ENCODE measurements at places on chromosomes 5 and 9.
A peak's percentile ranks its signal among the peaks of the same experiment; 100 is the strongest.

DNA sequence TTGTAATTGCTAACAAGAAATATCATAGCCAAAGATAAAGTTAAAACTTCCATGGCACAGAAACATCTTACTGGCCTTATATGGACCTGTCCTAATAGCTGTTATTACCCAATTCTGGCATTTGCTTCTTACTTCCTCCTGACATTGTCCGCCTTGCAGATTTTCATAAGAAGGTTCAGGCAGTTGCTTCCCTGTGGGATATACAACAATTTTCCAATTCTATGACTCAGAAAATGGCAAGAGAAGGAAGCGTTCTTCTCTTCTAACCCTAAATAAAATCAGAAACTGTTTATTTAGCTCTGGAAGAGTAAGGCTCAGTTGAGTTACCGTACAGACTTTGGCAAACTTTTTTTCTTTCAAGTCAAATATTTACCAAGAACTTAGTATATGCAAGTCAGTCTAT is 1.7 kb downstream of the PRKAA1 start:
- DNase-seq: no peak

DNA sequence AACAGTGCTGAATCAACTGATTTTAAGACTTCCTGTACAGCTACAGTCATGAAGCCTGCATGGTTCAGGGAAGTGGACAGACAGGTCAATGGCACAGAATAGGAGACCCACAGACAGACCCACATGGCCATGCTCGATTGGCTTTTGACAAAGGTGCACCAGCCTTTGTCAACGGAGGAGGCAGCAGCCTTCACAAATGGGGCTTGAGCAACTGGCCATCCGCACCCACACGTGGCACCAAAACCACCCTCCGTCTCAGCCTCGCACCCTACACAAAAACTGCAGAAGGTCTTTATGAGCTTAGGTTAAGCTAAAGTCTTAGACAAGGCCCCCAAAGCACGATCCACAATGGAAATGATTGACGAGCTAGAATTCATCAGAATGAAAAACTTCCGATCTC is 59.5 kb upstream of the UBAC1 start:
- DNase-seq: no peak

DNA sequence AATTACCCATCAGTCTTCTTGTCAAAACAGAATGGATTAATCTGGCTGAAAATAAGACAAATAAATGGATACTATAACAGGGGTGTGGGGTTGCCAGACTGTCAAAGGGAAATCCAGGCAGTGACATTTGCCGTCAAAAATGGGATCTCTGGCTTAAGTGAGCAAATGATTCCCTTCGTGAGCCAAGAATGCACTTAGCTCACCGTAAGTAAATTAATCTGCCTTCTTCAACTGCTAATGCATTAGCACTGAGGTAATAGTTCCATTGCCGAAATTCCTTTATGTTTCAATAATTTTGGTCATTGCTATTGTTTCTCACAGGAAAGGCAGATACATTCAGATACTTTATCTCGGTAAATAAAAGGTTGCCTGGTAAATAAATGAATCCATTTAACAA is 377.8 kb downstream of the KIAA0825 start:
- DNase-seq: no peak

DNA sequence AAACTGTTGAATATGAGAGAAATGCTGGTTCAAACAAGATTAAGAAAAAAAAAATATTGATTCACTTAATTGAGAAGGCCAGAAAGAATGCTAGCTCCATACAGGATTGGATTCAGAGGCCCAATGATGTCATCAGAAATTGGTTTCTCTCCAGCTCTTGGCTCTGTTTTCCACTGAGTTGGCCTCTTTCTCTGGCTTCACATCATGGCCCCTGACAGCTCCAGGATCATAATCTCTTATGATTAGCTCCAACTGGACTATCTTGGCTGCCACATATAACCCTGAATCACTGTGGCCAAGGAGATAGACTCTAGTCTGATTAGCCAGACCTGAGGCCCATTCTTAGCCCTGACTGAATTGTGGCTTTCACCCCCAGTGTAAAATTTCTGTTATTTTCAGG is 244.7 kb upstream of the GRAMD2B start:
- no peak for DNase-seq

- no peak for DNase-seq
These were observed 63.1 kb downstream of the SH3TC2 start for GRCh38 chr5:148999741-149000140.

GRCh38 chr9:124137009-124137943 is 120.5 kb upstream of the NEK6 start:
- DNase-seq: no peak

DNA sequence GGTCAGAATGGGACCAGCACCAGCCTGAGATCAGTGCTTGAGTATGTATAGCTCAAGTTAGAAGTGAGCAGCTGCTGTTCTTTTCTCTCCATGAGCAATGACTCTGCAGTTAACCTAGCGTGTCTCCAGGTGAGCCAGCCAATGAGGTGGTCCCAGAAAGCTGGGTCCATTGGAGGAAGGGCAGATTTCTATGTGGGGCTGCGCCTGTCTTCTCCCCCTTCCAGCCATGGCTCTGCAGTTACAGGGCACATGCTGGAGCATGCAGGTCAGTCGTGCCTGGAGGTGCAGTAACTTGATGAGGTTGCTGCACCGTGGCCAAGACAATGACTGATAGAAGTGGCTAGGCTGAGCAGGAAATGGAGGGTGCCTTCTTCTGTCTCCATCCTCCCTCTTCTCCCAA is 29.6 kb upstream of the CXCL14 start:
- DNase-seq: no peak

- DNase-seq: no peak
These were observed 172.0 kb upstream of the TBC1D2 start for GRCh38 chr9:98427491-98427890.

DNA sequence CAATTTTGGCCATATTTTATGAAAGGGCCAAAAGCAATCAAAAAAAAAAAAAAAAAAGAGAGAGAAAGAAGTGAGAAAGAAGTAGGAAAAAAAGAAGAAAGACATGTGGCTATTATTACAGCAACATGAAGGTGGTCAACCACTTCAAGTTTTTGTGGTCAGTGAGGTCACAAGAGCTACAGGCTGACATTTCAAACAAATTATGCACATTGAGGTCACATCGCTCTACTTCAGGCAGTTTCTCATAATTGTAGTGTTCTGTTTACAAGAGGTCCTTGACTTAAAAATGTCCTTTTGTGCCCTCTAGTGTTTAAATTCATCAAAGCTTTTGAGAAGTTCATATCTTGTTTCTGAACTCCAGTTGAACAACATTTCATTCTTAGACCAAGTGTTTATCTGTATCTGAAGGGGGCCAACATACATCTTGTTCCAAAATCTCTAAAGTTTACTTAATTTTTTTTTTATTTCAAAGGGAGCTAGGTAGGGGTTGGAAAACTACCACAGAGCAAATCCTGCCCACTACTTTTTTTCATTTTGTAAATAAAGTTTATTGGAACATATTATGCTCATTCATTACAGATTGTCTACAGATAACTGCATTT is 513.1 kb downstream of the PDE4D start:
- DNase-seq: peak; percentile 97

- DNase-seq: no peak
These were observed 4.6 kb downstream of the CSF1R start for GRCh38 chr5:150081541-150082283.

- no peak for DNase-seq
These were observed 10.5 kb upstream of the PTGES2 start for GRCh38 chr9:128138001-128138400.

DNA sequence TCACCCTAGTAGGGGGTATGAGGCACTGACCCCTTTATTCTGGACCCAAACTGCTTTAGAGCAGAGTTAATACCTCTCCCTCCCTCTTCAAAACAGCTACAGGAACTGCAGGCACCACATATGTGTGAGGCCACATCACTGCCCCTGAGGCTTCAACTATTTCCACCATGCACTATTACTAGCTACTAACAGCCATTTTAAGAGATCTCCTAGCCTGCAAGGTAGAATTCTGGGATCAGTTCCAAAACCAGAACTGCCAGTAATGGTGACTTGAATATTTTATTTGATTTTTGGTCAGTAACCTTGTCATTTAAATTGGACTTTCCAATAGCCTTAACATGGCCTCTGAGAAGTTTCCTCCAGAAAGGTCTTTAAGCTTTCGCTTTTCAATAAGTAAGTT is 55.3 kb upstream of the FSD1L start:
- no peak for DNase-seq

- DNase-seq: no peak
These were observed 113.6 kb upstream of the FER start for GRCh38 chr5:108634010-108634616.

DNA sequence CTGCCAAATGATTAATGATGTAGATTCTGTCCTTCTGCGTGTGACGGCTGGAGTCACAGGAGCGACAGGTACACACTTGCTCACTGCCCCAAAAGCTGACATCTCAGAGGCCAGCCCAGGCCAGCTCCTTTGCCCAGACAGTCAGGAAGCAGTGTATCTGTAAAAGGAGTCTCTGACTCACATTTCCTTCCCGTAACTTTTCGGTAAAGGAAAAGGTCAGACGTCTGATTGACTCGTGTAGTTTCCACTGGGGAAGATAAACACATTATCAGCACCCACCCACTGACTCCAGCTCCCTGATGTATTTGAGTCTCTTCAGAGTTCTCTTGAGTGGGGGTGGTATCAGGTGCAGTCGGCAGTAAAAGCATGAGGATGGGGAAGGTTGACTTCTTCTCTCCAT is 64.4 kb upstream of the WWC1 start:
- no peak for DNase-seq

GRCh38 chr5:38871058-38871605 is 25.3 kb downstream of the OSMR start:
- DNase-seq: no peak

Data from H4 (cell line).